ENCODE measurements at places on chromosomes 12 and 14. TPM values are rescaled to one million over a fixed set of nuclear protein-coding genes. Genes with fewer than 3 reads are reported as not detected.

DNA sequence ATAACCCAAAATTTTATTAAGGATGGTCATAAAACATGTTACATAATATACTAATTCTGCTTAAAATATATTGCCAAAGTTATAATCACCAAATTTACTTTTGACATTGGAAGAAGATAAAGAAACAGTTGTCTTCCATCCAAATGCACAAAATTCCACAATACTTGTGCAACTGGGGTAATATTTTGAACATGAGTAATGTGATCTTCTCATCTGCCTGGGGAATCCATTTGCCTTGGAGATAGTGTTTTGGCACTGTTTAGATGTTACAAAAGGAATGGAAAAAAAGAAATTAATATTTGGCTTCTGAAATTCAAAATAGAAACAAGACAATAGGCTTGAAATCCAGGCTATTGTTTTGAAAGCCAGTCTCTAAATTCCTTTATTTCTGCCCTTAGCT lies 9.1 kb downstream of the GPR19 start:
- DNase-seq: no peak

DNA sequence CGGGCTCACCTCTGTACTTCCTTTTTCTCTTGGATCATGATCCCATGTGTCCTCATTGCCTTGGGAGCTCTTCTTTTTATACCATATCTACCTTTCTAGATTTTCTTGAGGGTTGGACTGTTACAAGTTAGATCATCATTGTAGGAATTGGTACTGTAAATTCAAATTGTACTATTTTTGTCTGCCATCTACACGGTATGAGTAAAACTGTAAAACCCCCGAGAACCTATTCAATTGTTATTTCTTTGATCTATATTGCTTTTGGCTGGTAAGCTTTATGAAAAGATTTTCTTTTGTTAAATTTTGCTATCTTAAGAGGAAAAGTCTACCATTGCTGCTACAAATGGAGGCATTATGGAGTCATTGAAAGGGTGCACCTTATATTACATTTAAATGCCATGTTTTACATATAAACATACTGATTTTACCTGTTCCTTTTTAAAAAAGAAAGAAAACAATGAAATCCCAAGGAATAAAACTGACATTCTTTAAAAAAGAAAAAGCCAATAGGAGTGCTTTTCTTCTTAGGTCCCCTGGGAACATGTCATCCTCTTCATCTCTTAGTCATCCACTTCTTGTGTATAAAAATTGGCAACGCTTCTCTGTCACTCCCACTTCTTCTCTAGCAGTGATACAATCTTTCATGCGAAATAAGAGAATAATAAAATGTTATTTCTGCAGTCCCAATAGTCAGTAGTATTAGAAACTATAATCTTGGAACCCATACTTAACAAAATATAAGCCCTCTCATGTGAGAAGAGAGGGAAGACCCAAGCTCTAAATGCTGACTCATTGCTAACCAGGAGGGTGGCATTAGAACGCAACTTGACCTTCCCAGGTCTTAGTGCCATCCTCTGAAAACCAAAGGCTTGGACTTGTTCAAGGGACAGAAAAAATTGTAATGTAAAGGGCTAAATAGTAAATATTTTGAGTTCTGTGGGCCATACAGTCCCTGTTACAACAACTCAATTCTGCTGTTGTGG lies 20.4 kb downstream of the RGS6 start:
- DNase-seq: no peak

DNA sequence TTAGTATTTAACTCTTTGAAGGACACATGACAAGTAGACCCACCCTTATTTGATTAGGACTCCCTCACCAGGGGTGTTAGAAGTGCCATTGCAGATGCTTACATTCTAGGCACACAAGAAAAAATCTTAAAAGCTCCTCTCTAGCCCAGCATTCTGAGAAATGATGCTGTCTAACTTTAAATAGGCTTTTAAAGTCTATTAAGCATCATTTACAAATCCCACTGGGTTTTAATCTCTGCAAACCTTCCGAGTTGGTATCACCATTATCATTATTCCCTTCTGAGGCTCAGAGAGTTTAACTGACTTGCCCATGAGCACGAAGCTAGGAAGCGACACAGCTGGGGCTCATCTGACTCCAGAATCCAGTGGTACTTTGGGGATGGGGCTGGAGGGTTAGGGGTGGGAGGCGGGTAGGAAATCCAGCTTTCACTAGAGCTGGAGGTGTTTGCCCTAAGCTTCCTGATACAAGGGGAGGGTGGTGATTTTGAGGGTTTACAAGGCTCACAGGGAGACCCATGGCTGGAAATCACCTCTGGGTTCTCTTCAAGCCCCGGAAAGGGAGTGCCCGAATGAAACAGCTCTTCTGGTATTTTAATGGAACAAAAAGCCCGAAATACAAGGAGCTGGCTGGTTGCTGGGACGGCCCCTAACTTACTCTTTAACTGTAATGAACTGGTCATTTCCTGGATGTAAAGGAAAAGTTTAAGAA lies 109.2 kb upstream of the FUT8 start:
- DNase-seq: no peak

Gene A2ML1
- total RNA-seq: not detected

GRCh38 chr12:25242981-25243679 lies 7.6 kb downstream of the KRAS start:
- no peak for DNase-seq

DNA sequence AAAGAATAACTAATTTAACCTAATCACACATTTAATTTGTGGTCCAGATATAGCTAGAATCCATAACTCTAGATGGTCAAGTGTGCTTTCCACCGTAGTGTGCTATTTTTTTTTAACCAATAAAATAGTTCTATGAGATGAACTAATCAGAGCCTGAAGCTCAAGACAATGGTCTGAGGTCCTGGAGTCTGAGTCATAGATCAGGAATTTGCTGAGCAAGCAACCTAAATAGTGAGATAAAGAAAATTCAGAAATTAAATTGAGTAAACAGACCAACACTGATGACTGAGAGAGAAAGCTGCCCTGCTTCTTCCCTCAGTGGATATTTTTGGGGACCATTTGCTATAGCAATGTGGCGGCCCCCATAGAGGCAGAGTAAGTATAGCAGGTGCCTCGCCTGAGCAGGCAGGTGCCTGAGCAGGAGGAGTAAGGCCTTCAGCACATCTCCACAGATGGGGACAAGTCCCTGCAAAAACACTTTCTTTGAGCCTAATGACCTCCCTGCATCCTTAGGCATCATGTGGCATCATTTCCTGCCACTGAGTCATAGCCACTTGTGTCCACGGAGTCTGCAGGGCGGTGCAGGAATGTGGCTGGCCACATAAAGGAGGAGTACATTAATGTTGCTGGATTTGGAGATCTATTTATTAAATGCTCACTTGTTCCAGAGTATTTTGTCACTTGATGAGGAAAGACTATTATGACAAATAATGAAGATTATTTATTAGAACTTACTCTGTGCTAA lies 13.9 kb upstream of the CLEC4E start:
- no peak for DNase-seq

GRCh38 chr14:53622447-53622846 lies 334.2 kb downstream of the BMP4 start:
- DNase-seq: no peak

DNA sequence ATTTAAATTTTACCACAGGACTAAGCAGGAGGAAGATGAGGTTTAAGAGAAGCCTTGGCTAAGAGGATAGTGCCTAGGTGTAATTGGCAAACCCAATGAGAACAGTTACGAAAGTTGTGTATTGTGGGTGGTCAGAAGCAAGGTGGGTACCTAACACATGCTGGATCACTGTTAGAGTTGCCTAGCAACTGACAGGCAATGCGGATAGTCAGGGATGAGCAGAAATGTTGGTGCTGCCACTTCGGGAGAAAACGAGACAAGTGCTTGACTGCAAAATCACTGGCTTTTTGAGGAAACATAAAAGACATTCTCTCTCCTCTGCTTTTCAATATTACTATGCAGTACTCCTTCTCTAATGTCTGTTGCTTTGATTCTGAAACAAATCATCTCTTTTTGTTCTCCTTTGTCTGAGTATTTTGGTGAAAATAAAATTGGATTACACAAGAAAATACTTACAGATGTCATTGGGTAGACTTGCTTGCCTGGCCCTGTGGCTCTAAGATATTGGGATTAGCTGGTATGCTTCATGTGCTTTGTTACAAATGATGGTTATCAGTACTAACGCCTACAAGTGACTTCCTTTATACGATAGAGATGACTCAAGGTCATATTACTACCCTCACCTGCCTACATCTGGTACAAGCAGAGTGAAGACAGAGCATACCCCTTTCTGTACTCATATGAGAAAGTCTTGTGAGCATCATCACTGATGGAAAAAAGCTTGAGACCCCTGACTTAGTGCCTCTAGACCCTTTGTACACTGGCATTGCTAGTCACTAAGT lies 48.0 kb downstream of the TDP1 start:
- DNase-seq: no peak

Gene TEAD4
- total RNA-seq: 1.00 TPM

- no peak for DNase-seq
These were observed 108.6 kb upstream of the FZD10 start for GRCh38 chr12:130053651-130054069.

Gene SUPT16H
- 139 TPM for total RNA-seq

DNA sequence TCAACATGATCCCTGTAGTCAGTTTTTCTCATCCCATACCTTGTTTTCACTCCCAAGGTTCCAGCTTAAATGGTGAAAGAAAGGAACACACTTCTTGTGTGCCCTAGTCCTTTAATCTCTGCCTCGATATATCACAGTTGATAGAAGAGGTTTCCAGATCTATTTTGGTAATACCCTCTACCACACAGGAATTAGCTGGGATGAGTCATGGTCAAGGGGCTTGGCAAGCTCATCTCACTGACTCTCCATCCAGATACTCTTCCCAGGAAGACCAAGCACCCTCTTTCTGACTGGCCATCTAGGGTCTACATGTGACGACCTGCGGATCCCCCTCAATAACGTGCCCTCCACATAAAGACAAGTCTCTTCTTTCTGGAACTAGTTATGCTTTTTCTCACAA lies 277.9 kb downstream of the ITPR2 start:
- no peak for DNase-seq

GRCh38 chr12:84416626-84417025 lies 496.0 kb downstream of the SLC6A15 start:
- no peak for DNase-seq

GRCh38 chr12:30211743-30212142 lies 428.0 kb upstream of the TMTC1 start:
- DNase-seq: no peak

Gene OR4K1
- not detected for total RNA-seq

Gene NTN4
- 0.40 TPM for total RNA-seq

DNA sequence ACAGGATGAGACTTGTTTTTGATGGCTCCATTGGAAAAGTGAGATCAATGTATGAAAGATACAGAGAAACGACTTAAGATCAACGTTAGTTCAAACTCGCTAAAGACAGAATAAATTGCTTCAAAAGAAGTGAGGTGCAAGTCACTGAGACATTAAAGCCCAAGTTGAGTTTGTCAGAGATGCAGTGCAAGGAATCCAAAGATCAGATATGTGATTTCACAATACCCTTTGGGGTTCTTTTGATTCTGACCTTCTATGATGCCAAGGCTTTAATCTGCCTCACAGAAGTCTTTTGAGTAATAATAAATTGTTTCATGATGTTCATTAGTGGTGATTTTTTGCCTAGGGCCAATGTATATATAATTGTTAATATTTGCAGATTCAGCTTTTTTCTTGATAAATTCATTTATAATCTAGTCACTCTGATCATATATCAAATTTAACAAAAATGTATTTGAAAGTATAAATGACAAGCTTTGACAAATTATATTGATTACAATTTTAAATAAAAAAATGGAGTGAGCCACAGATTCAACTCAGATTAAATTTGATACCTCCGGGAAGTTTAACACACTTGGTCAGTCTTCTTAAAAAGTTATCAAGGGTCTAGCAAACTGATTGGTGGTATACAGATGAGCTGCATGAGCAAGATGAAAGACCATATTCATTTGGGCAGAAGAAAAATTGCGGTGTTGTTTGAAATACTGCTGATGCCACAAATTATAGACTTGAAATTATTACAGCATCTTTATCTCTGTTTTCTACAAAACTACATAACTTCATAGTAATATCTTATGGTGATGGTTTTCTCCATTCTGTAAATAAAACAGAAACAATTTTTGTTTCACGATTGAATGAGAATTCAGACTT lies 144.8 kb upstream of the FAR2 start:
- no peak for DNase-seq

DNA sequence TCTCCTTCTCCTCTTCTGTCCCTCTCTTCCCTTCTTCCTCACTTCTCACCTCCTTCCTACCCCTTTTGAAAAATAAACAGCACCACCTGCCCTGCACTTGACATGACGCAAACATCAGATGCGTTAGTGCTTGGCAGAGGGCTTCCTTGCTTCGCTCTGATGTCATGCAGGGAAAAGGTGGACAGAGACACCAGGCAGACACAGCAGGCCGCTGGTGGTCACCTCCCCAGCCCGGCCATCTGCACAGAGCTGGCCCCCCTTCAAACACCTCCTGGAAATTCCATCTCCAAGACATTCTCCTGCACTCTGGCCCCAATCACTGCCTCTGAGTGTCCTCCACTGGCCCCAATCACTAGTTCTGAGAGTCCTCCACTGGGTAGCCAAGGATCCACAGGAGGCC lies 353.6 kb downstream of the MED13L start:
- DNase-seq: no peak
